ENCODE measurements at places on chromosomes 4 and X. TPM values are rescaled to one million over a fixed set of nuclear protein-coding genes. Genes with fewer than 3 reads are reported as not detected.

GRCh38 chr4:118732591-118733330 is 47.6 kb downstream of the METTL14 start:
- peak; percentile 49 for DNase-seq

DNA sequence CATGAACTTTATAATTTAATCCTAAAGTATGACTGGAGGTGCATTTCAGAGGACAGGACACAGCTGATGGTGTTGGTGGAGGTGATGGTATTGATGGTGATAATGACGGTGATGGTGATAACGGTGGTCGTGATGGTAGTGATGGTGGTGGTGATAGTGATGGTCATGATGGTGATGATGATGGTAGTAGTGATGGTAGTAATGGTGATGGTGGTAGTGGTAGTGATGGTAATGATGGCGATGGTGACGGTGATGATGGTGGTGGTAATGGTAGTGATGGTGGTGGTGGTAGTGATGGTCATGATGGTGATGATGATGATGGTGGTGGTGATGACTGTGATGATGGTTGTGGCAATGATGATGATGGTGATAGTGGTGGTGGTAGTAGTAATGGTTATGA is 40.4 kb downstream of the SLC2A9 start:
- DNase-seq, result no peak

GRIA2 gene
- not detected for total RNA-seq

GRCh38 chr4:170007113-170007512 is 19.1 kb downstream of the MFAP3L start:
- peak; percentile 55 for DNase-seq

- peak; percentile 72 for DNase-seq
These were observed 233.8 kb downstream of the FSTL5 start for GRCh38 chr4:161929956-161930355.

SSX1 gene
- total RNA-seq, result not detected

- DNase-seq, result peak; percentile 83
These were observed 33.9 kb upstream of the AFAP1 start for GRCh38 chr4:7973545-7973981.
